Hematopoietic multipotent progenitor cell treated with erythropoietin and hydrocortisone succinate and interleukin-3 and kit ligand, for 6 days (in vitro differentiated cells): ENCODE measurements at places on chromosomes 13 and 19.

DNA sequence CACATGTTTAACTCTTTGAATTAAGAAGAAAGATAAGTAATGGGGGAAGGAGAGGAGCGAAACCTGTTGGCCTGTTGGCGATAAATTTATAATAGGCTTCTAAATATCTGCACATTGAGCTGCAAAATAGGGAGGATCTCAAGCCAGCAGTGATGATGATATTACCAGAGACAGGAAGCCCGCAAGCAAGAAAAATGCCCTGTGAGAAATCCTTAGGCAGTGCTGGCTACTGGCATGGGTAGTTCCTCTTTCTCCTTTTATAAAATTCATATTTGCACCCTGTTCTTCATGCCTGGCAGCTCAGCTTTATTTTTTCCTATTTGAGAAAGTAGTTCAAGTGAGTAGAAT lies 858 bp upstream of the USP12 start:
- DNase-seq: peak; percentile 80

- no peak for DNase-seq
Measured at GRCh38 chr19:21423057-21424041, 26.4 kb downstream of the ZNF493 start.

GRCh38 chr13:93450761-93451160 lies 224.2 kb downstream of the GPC6 start:
- DNase-seq: no peak

DNA sequence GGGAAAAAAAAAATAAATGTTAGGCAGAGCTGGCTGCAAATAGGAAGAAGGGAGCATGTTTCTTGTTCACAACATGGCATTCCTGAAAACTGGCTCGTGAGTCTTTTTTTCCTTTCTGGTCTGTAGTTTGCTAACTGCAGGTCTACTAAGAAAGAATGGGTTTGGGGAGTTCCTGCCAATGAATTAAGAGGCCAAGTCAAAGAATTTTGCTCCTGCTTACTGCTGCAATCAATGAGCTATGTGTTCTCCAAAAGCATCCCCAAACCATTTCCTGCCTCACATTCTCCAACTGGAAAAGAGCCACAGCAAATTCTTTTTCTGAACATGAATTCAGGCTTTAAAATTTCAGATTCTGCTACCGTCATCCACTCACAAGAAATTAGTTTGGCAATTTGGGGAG lies 88.6 kb downstream of the DCT start:
- DNase-seq: no peak

- no peak for DNase-seq
Measured at GRCh38 chr19:34317311-34317927, 47.6 kb upstream of the GPI start.

- DNase-seq: no peak
Measured at GRCh38 chr19:16402041-16402440, 69.7 kb downstream of the EPS15L1 start.
